ENCODE measurements at places on chromosomes 4 and X.

DNA sequence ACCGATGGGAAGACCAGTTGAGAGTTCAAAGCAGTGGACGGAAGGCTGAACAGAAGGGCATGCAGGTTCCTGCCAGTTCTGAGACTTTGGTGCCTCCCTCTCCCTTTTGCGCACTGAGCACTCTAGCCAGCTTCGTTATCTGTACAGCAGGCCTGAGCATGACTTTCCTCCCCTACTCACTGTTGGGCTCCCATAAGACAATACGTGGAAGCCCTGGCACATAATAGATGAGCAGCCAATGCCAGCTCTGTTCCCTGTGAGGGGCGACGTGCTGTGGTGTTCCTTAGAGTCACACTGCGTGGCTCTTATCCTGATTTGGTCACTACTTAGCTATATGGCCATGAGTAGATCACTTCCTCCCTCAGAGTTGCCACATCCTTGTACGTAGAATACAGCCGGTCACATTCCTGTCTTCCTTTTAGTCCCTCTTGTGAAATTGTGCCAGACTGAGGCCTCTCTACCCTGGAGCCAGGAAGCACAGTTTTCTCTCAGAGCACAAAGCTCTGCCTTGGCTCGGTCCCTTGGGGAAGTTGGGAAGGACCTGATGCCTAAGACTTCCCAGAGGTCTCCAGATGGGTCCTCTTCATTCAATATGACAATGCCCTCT lies 160.4 kb upstream of the MAMLD1 start:
- DNase-seq, result peak; percentile 28

GRCh38 chr4:98248934-98249333 lies 12.2 kb upstream of the RAP1GDS1 start:
- no peak for DNase-seq

DNA sequence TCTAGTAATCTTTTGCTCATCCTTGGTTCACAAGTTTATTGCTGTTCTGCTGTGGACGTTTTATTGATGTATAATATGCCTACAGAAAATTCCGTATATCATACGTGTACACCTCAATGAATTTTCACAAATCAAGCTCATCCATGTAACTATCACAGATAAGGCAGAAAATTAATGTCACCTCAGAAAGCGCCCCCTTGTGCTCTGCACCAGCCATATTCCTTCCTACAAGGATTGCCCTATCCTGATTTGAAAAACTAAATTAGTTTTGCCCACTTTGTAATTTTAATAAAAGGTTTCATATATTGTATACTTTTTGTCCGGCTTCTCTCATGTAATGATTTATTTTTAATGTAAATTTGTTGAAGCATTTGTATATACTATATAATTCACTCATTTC lies 390.8 kb downstream of the ADGRL3 start:
- DNase-seq, result no peak

- no peak for DNase-seq
Measured at GRCh38 chr4:70666369-70666768, at the start of gene JCHAIN. Gene JCHAIN (minus strand): TSS chr4:70666508. CDS start chr4:70666490, 18 bp downstream.

GRCh38 chr4:139625482-139625881 lies 40.1 kb upstream of the MGST2 start:
- no peak for DNase-seq

- no peak for DNase-seq
Measured at GRCh38 chr4:165539801-165540200, 161.0 kb downstream of the CPE start.

- DNase-seq, result no peak
Measured at GRCh38 chr4:62402088-62402806, 1202.1 kb downstream of the ADGRL3 start.

GRCh38 chrX:154486052-154486395 lies 391 bp downstream of the UBL4A start:
- DNase-seq, result no peak

DNA sequence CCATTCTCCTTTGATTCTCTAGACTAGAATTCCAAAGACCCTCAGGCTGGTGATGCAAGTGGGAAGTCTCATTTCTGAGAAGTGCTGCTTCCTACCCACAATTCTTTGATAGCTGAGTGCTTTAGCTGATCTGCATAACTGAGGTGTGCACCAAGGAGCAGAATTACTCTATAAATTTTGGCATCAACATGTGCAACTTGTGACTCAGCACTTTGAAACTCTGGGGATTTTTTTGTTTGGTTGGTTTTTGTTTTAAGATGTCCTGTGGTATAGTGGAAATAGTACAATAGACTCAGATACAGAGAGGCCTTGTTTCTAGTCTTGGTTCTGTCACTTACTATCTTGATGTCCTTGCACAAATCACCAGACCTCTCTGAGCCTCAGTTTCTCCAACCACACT lies 148.4 kb downstream of the AR start:
- DNase-seq, result no peak

DNA sequence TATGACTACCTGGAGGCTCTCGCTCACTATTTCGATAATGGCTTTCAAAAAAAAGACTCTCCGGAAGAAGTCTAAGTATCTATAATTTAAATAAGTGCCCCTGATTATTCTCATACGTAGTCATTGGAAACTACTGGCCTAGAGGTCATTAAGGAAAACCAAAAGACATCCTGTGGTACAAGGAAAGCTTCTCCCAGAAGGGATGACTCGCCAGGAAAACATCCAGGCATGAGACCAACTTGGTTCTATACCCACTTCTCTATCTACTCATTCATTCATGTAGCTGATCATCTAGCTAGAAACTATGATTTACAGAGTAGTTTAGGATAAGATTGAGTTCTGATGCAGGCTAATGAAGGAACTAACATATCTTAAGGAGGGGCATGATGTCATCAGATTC lies 37.7 kb downstream of the SOX3 start:
- DNase-seq, result no peak

DNA sequence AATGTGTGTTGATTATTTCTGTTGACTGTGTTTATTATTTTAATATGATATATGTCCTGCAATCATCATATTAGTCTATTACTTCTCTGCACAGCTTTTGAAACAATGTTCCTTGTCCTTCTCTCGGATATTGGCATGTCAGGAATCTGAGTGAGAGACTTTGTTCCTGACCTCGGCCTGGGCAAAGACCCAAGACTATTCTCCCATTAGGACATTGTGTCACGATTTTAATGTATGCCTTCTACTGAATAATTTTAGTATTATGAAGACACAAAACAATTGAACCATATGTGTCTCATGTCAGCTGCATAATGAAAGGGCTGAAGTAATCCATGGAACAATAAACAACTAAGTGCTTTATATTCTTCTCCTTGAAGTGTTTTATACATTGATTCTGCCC lies 580.8 kb upstream of the TENM3 start:
- no peak for DNase-seq

GRCh38 chr4:115360431-115360830 lies 247.0 kb upstream of the NDST4 start:
- no peak for DNase-seq

DNA sequence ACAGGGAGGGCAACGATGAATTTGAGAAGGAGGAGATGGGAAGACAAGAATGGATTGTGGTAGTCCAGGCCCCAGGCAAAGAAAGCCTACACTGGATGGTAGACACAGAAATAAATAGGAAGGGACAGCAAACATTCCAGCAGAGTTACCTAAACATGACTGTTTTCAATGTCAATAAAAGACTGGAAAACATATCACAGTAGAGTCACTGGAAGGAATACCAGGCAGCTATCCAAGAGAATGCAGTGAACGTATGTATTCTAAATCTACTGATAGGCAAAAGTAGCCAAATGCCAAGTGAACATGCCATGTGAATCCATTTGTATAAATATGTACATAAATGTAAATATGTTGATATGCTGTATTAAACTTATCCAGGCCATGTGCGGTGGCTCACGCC lies 183.0 kb downstream of the PALLD start:
- DNase-seq, result no peak

DNA sequence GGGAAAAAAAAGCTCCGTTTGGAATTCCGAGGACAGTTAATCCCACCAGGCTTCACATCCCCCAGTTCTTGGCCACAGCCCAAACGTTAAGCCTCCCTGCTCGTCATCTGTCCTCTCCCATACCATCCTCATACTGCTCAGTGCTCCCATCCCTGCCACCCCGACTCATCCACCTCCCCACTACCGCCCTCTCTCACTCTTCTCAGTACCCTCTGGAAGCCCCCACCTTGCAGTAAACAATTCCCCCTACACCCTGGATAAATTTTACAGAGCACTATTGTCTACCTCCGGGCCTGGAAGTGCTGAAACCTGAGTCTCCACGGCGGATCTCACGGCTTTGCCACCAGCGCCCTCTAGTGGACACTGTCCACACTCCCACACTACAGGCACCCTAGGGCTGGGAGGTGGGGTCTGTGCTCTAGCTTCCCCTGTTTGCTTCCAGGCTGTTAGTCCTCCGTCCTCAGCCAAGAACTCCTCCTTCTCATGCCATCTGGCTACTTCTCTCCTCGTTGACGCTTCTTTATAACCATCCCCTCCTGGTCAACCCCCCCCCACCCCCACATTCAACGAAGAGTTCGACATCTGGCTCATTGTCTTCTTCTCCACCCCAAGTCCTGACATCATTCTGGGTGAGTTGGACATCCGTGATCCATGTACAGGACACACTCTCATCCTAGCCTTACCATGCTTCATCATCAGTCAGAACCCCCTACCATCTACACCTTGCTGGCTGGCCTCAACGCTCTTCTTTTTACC lies 54.5 kb downstream of the RTL9 start:
- DNase-seq, result peak; percentile 2

- DNase-seq, result no peak
Measured at GRCh38 chrX:48470110-48470832, at the start of gene SLC38A5. Gene SLC38A5 (minus strand): TSS chrX:48470260. CDS start chrX:48467924, 2,336 bp downstream.

DNA sequence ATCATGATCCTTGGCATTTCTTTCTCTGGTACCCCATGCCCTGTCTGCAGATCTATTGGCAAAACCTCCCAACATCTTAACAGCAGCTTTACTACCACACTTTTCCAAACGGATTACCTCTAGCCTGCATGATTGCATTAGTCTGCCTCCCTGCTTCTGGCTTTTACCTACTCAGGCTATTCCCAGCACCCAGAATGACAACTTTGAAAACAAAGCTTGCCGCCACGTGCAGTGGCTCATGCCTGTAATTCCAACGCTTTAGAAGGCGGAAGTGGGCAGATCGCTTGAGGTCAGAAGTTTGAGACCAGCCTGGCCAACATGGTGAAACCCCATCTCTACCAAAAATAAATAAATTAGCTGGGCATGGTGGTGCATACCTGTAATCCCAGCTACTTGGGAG lies 60.2 kb downstream of the UBE2K start:
- no peak for DNase-seq

- DNase-seq, result no peak
Measured at GRCh38 chr4:186722796-186723291, 812 bp downstream of the FAT1 start.

DNA sequence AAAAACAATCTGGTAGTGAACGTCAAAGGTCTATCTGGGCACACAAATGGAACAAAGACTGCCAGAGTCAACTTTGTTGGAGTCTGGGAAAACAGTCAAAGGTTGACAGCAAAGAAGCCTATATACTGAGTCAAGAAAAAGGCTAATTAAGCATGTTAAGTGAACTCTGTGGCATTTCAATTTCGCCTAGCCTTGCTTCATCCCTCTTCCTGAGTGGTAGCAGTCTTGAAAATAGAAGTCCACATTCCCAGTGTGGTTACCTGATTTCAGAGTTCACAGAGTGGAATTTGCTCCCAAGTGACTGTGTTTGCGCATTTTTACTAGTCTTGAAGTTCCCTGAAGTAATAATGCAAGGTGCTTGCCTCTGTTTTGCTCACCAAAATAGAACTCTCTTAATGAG lies 760.0 kb downstream of the FSTL5 start:
- DNase-seq, result no peak

GRCh38 chrX:143095816-143096215 lies 70.1 kb downstream of the SPANXN4 start:
- no peak for DNase-seq

GRCh38 chrX:87236830-87237440 lies 280.7 kb upstream of the KLHL4 start:
- no peak for DNase-seq

Data from SW 1271 (cell line).